ENCODE measurements at places on chromosomes 4 and X. TPM values are rescaled to one million over a fixed set of nuclear protein-coding genes. Genes with fewer than 3 reads are reported as not detected.

GRCh38 chrX:17409566-17410290 is 34.7 kb downstream of the NHS start:
- no peaks in the 10 kb centered on the region for H3K36me3 ChIP-seq
- H3K27ac ChIP-seq = no peak overlapping the region

GRCh38 chr4:165355900-165356300 is 22.9 kb upstream of the CPE start:
- H3K36me3 ChIP-seq = no peaks in the 10 kb centered on the region
- H3K4me1 ChIP-seq = no peaks in the 10 kb centered on the region
- no peak overlapping the region for H3K4me3 ChIP-seq
- H3K27me3 ChIP-seq = no peaks in the 10 kb centered on the region
- no peak overlapping the region for H3K27ac ChIP-seq
- DNase-seq = no peak

DNA sequence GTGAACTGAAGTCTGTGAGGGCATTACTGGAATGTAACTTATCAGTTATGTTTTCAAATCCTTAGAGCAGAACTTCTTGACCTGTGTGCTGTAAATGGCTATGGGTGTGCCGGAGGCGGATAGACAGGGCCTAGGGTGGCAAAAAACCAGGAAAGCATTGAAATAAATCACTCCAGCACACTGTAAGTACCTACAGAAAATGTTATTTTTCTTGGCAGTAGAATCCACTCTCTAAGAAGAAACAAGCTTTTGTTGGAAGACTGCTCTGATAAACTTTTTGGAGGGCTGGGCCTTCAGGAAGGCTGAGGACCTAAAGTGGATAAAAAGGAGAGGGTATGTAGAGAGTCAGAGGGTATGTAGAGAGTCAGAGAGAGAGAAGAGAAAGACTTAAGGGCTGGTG is 14.9 kb downstream of the CPE start:
- no peaks in the 10 kb centered on the region for H3K36me3 ChIP-seq
- H3K27ac ChIP-seq = no peak overlapping the region
- H3K27me3 ChIP-seq = no peaks in the 10 kb centered on the region
- H3K4me3 ChIP-seq = no peak overlapping the region

DNA sequence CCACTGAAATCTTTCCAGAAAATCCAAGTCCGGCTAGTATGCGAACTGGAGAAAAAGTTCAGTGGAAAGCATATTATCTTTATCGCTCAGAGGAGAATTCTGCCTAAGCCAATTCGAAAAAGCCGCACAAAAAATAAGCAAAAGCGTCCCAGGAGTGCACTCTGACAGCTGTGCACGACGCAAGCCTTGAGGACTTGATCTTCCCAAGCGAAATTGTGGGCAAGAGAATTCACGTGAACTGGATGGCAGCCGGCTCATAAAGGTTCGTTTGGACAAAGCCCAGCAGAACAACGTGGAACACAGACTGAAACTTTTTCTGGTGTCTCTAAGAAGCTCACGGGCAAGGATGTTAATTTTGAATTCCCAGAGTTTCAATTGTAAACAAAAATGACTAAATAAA is 34.4 kb downstream of the STX18 start:
- no peaks in the 10 kb centered on the region for H3K27me3 ChIP-seq
- H3K4me1 ChIP-seq = no peaks in the 10 kb centered on the region
- no peak for DNase-seq
- H3K4me3 ChIP-seq = no peak overlapping the region

Gene NAP1L2
- total RNA-seq = 5.6 TPM

Gene CT55
- not detected for total RNA-seq

Gene DCLK2
- 17.9 TPM for total RNA-seq

Gene FREM3
- 0.18 TPM for total RNA-seq

Gene SGMS2
- 39.1 TPM for total RNA-seq

Measured in aorta (tissue), 5 donors.